ENCODE measurements at places on chromosomes 7 and 10. TPM values are rescaled to one million over a fixed set of nuclear protein-coding genes. Genes with fewer than 3 reads are reported as not detected.

SFRP4 gene
- 0.25 TPM for total RNA-seq

DNA sequence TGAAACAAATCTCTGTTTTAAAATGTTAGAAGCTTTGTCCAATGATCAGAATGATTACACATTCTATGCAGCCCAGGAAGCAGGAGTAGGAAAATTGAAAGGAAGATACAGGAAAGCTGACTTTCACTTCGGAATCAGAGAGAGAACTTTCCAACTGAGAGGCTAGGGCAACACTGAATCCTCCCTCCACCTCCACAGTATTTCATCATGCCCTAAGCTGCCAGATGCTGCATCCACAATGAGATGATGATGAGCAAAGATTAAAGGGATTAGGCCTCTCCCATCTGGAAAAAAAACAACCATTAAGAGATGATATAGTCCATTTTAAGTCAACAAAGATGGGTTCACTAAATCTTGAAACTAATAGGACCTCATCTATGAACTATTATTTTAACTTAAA is 215.6 kb downstream of the GPR37 start:
- no peak overlapping the region for H3K27ac ChIP-seq
- no peak overlapping the region for H3K4me3 ChIP-seq
- no peak for DNase-seq
- no peaks in the 10 kb centered on the region for H3K36me3 ChIP-seq

- no peak overlapping the region for H3K27ac ChIP-seq
- no peaks in the 10 kb centered on the region for H3K4me1 ChIP-seq
- no peaks in the 10 kb centered on the region for H3K27me3 ChIP-seq
- no peaks in the 10 kb centered on the region for H3K36me3 ChIP-seq
- no peak overlapping the region for H3K4me3 ChIP-seq
These were observed 311.6 kb downstream of the EXOC4 start for GRCh38 chr7:133564484-133564883.

DNA sequence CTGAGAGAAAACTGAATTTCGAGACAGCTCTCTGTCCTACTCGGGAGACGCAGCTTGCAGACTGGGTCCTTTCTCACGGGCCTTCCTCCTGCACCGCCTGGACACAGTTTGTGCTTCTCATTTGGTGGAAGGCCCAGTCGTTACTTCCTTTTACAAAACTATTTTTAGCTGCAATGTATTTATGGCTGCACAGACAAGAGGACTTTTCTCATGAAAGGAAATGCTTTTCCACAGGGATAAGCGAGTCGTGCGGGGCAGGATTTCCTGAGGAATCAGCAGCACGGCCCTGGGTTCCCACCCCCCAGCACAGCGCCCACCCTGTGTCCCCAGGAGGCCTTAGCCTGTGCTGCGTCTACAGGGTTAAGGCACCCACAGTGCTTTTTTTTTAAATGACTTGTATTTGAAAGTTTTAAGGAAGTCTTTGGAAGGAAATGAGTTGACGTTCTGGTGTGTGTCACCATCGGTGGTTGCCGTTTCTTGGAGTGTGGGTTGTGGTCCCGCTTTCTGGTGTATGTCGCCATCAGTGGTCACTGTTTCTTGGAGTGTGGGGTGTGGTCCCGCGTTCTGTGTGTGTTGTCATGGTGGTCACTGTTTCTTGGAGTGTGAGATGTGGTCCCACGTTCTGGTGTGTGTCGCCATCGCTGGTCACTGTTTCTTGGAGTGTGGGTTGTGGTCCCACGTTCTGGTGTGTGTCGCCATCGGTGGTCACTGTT is 50.9 kb downstream of the INPP5A start:
- H3K36me3 ChIP-seq, result no peaks in the 10 kb centered on the region
- peaks cover 8% of the 10 kb centered on the region for H3K4me1 ChIP-seq
- no peaks in the 10 kb centered on the region for H3K27me3 ChIP-seq
- DNase-seq, result no peak

GRCh38 chr10:35882422-35883150 is 240.5 kb upstream of the FZD8 start:
- H3K27ac ChIP-seq, result no peak overlapping the region
- no peak overlapping the region for H3K4me3 ChIP-seq
- DNase-seq, result no peak

DNA sequence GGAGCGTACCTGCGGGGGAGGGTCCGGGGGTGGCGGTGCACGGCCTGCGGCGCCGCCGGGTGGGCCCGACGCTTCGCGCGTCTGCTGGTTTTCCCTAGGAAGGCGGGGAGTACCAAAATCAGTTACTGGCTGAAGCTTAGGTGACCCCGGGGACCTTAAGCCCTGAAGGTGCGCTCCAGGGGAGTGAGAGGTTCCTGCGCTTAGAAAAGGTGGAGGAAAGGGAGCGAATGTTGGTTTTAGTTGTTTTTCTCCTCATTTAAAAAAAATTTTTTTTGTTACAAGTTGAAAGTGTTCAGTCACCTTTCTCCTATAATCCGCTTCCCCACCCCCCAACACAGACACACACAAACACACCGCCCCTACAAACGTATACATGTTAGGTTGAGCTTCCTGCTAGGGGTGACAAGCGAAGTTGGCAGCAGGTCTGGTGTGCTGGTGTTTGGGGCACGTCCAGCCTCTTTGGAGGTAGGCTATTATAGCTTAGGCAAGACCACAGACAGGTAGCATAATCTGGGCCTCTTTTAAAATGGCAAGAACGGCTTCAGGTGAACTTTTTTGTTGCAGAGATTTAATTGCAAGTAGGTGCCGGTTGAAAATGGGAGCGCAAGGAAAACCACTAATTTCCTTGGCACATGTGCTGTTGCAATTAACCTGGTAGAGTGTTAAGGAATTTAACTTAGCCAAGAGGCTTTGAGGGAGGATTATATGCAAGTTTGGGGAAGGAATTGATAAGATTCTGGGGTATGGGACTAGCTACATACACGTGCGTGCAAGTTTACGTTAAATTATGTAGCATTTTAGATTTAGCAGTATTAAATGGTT is 945 bp downstream of the ADD3 start:
- H3K27ac ChIP-seq, result peak overlapping the region; percentile 63
- no peaks in the 10 kb centered on the region for H3K27me3 ChIP-seq
- peaks cover 57% of the 10 kb centered on the region for H3K4me1 ChIP-seq

DNA sequence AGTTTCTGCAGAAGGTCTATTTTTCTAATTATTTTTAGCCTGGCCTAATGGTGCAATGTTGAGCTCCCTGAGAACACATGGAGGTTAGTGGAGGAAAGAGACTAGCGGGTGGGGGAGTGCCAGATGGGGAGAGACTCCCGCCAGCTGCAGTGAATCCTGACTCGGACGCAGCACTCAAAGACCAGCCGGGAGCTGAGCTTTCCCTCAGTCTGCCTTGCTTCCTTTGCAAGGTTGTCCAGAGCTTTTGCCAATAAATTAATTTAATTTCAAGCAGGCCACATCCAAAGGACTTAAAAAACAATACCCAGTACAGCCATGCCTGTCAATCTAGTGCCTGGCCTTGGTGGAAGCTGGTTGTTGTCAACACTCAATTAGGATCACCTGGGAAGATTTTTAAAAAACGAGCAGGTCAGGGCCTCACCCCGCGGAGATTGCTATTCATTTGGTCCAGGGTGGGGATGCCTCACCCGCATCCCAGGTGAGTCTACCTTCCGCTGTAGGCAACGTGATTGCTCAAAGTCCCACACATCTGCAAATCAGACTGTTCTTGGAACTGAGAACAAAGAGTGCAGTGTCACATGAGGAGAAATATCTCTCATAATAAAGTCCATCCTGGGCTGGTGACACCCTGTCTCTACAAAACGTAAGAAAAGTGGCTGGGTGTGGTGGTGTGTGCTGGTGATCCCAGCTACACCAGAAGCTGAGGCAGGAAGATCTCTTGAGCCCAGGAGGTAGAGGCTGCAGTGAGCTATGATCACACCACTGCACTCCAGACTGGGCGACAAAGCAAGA is 4.0 kb downstream of the CLRN3 start:
- no peaks in the 10 kb centered on the region for H3K36me3 ChIP-seq
- DNase-seq, result no peak
- H3K27me3 ChIP-seq, result no peaks in the 10 kb centered on the region
- H3K27ac ChIP-seq, result no peak overlapping the region
- no peak overlapping the region for H3K4me3 ChIP-seq

ABCB4 gene
- not detected for total RNA-seq

DNA sequence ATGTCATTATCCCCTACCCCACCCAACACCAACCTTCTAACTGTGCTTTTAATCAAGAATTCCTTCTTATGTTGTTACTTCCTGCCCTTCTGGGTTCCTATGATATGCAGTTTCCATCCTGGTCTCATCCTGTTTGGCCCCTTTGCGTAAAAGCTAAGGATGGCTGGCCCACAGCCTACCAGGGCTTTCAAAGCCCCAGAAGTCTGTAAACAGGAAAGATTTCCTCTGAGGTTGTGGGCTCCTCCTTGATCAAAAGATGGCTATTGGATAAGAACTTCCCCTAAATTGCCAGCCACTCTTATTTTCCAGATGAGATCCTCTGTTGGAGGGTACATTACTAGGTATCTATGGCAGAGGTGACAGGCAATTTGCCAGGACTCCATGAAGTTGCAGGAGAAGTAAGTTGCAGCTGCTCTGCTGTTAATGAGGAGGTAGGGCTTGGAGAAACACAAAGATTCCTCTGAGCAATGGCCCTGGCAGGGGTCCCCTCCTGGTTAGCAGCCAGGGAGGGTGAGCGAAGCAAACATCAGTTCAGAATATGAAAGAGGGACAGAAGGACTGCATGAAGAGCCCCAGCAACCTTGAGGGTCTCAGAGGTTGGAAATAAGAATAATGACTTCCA is 32.1 kb downstream of the NRP1 start:
- H3K27me3 ChIP-seq, result no peaks in the 10 kb centered on the region
- H3K27ac ChIP-seq, result no peak overlapping the region
- no peak overlapping the region for H3K4me3 ChIP-seq
- no peak for DNase-seq
- no peaks in the 10 kb centered on the region for H3K4me1 ChIP-seq
- H3K36me3 ChIP-seq, result no peaks in the 10 kb centered on the region

DLX5 gene
- total RNA-seq, result not detected

DNA sequence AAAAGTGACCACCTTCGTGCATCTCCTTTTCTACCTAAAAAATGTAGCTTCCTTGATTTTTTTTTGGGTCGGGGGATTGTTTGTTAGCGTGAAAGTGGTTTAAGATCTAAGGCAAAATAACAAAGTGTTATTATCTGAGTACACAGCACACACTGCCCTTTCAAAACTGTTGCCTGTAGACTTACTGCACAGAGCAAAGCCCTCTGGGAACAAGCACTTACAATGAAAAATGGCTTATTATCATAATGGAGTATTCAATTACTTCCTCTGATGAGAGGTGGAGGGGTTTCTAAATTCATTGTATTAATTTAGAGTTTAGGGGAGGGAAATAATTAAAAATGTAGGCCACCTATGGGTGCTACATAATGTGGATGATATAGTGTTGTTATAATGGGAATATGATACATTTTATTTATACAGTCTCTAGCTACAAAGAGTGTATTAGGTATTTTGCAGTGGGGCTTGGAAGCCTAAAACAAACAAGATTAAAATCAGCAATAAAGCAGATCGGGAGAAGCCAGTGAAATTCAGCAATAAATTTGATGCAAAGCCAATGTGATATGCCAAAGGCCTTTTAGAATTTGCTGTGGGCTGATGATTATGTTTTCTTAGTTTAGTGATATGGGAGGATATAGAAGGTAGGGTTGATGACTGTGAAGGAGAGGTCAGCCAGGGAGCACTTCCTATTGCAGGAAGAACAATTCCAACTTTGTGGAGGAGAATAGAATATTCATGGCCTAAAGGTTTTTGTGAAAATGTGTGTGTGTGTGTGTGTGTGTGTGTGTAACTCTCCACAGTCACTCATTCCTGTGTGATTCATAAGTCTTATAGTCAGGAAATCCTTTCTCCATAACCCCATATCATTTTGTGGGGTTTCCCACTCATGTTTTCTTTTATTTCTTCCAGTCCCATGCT is 17.7 kb upstream of the EXOC4 start:
- no peak overlapping the region for H3K4me3 ChIP-seq
- H3K27me3 ChIP-seq, result no peaks in the 10 kb centered on the region
- no peak for DNase-seq
- H3K4me1 ChIP-seq, result no peaks in the 10 kb centered on the region

DNA sequence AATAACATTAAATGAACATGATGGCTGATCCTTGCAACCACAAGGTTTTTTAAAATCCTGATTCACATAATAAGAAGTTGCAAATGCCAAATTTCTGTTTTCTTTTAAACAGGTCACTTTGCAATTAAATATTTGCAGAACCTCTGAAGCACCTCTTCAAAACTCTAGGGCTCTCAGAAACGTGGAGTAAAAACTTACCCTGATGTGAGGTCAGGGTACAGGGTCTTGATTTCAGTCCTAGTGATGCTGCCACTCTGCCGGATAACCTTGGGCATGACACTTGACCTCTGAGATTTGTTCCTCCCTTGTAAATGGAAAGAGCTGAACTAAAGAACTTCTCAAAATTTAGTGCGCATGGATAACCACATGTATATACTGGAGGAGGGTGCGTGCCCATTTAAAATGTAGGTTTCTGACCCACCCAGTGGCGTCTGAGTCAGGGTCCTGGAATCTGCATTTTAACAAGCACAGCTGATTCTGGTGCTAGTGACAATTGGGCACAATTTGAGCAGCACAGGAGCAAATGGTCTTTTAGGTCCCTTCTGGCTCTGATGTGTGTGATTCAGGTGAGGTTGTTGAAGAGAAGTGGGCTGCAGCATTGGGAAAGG is 35.5 kb upstream of the TNPO3 start:
- DNase-seq, result no peak
- H3K4me1 ChIP-seq, result peaks cover 6% of the 10 kb centered on the region

SPDYE2B gene
- not detected for total RNA-seq

- H3K36me3 ChIP-seq, result no peaks in the 10 kb centered on the region
- no peak overlapping the region for H3K27ac ChIP-seq
- H3K4me1 ChIP-seq, result no peaks in the 10 kb centered on the region
- H3K27me3 ChIP-seq, result no peaks in the 10 kb centered on the region
- no peak overlapping the region for H3K4me3 ChIP-seq
These were observed 236.8 kb upstream of the AOAH start for GRCh38 chr7:36961097-36961496.

DNA sequence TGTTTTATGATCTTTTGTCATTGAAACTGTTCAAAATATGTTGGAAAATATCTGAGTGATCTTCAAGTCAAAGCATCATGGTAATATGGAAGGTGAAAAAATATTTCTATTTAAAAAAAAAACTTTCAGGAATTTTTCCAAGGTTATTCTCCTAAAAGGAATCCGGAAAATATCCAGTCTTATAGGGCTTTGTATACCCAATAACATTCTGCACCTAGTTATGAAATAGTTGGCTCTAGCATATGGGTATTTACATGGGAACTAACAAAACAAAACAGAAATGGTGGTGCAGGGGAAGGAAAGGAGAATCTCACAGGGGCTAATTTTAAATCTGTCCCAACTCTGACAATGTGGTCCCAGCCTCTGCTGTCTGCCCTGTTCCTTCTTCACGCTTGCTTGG is 167.1 kb upstream of the RHEB start:
- H3K36me3 ChIP-seq, result no peaks in the 10 kb centered on the region
- no peak for DNase-seq
- peaks cover 61% of the 10 kb centered on the region for H3K4me1 ChIP-seq
- H3K27me3 ChIP-seq, result no peaks in the 10 kb centered on the region
- peak overlapping the region; percentile 57 for H3K27ac ChIP-seq

Data from HCT116 (cell line).